ENCODE measurements at places on chromosomes 3 and 15.

DNA sequence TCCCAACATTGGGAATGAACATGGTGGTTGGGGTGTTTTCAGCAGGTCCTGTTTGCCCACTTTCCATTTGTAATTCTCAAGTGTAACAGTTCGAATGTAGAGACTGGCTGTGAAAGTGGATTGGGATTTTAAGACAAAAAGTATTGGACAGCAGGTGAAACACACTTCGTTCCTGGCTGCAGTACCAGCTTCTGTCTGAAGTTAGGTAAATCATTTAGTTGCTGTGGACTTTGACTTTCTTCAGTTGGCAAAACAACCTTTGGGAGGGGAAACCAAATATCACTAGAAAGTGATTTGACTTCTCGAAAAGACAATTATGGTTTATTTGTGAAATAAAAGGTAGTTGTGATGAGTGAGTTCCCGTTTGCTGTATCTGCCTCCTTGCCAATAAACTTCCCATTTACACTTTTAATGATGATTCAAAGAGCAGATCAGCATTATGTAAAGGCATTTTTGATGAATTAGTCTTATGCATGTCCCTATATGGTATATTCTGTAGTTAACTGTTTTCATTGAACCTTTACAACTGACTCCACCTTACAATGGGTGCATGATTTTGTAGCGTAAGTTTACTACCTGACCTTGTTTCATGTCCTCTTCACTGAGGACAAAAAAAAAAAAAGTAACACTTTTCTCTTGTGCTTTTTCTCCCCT is 34.0 kb downstream of the FNDC3B start:
- no peak for DNase-seq

- no peak for DNase-seq
Measured at GRCh38 chr15:43347114-43347513, 16.7 kb upstream of the LCMT2 start.

GRCh38 chr3:124627501-124627908 is 102.7 kb upstream of the UMPS start:
- DNase-seq: no peak

DNA sequence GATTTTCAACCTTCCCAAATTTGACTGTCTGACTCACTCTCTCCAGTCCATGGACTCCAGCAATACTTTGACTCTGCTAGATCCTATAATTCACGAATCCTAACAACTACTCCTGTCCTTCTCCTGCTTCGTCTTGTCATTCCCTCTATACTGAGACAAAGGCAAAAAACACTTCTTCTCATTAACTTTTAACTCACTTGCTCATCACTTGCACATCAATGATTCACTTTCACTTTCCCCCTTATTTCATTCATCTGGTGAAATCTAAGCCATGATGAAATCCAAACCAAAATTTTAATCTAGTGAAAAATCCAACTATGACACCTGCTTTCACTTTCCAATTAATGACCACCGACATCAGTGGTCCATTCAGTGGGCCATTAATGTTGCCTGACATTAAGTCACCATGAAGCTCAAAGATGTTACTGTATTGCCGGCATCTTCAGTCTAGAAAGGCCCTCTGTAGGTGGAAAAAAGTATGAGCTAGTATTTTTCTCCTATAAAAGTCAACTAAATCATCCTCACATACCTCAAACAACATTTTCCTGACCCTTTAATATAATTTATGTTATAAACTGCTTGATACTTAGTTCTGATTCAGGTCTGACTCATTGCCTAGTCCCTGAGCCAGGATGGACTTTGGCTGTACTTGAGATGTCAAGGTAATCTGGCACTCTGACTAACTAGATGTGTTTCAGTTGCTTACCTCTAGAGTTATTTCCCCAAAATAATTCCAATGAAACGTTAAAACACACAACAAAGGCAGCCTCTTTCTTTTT is 158.6 kb downstream of the CNTN6 start:
- DNase-seq: no peak

Measured in stimulated activated CD4-positive, alpha-beta T cell treated with anti-CD3 and anti-CD28 coated beads, Interleukin-1b, Interleukin-23, amount 100 ng/mL, for 1 hour (primary cell).